ENCODE measurements at places on chromosomes 4 and X.

GRCh38 chr4:2389691-2390090 is 28.8 kb downstream of the ZFYVE28 start:
- no peak for DNase-seq

DNA sequence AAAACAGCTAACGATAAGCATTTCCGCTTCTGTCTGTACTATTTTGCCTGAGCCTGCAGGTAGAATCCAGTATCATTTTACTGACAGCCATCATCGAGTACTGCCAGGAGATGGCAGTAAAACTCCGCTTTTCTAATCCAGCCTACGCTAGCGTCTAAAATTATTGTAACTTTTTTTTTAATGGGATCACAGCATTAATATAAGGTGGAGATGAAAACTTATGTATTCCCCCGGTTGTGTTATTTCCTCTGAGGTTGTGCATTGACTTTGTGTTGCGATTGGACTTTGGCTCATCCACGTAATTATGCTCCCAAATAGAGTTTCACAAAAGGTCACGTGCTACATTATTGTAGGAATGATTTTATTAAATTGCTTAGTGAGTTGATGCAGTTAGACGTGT is 248.1 kb downstream of the C4orf33 start:
- no peak for DNase-seq

GRCh38 chr4:72987741-72988729 is 81.5 kb downstream of the COX18 start:
- DNase-seq = no peak

DNA sequence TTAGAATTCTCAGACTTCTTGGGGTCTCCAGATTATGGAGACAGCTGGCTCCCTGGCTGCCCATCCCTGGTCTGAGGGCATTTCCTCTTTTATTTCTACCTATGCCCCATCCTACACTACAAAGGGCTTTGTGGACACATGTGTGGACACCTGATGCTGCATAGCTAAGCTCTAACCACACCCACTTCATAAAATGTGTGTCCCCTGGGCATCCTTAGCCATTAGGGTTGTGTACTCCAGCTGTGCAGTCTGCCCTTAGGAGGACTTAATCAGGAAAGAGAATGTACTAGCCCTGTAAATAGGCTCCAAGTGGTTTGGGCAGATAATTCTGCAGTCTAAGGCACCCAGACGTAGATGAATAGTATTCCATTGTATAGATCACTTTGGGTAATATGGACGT is 47.0 kb downstream of the COQ2 start:
- DNase-seq = no peak

GRCh38 chr4:26076000-26076587 is 162.1 kb downstream of the SMIM20 start:
- no peak for DNase-seq

- no peak for DNase-seq
These were observed 12.8 kb downstream of the HERC3 start for GRCh38 chr4:88604978-88605678.

- DNase-seq = no peak
These were observed 2.4 kb downstream of the NELFA start for GRCh38 chr4:2006367-2006766.

- no peak for DNase-seq
These were observed 110.8 kb downstream of the MAPK10 start for GRCh38 chr4:86249074-86249473.

DNA sequence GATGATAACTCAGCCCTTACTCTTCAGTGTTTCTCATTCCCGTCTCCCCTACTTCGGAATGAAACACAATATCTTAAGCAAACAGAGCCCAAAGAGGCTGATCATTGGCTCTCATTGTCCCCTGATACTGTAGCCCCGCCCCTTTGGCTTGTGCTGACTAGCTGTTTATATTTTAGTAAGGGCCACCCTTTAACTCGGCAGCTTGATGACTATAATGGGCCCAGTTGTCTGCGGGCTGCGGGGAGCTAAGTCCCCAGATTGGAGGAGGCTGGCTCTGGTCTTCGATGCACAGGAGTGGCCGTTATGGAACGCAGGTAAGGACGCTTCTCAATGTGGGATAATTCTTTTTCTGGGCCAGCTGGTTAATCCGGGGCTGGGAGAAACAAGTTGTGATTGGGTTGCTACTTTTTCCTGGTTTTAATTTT is at the start of gene TRIM2:
TRIM2 (plus strand) TSS at position 197 of the 425 bp plus-strand sequence; CDS start at position 285, 88 bp downstream.
- no peak for DNase-seq

DNA sequence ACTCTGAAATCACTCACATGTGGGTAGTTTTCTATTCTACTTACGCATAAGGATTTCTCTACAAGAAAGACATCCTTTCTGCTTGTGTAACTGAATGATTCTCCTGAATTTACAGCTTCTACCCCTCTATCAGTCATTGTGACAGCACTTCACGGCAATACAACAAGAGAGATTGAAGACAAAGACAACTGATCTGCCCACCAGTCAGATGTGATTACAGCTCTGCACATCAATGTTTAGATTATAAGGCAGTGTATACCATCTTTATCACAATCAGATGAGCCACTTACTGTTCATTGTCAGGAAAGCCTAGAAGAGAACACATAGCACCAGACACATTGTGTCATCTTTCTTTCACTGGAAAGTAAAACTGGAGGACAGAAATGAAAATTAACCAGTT is 324.4 kb downstream of the CENPC start:
- DNase-seq = no peak

- DNase-seq = no peak
These were observed 704 bp upstream of the SEPSECS start for GRCh38 chr4:25160714-25161592.

DNA sequence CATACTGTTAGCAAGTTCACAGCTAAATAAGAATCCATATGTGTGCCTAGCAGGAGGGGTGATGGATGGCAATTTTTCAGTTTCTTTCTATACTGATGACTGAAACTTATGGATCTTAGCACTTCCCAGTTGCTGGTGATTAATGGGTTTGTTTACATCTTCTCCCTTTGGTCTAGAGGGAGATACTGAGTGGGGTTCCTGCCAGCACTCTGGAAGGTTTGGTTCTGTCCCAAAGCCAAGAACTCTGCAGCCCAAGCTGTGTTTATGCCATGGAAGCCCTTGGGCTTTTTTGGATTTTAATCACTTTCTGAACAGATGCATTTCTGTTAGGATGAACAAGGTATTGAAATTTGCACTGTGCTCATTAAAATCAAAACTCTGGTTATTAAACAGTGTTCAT is 43.5 kb downstream of the DDIT4L start:
- no peak for DNase-seq

GRCh38 chrX:154734061-154734781 is 16.7 kb downstream of the GAB3 start:
- no peak for DNase-seq

- DNase-seq = no peak
These were observed 220.3 kb downstream of the KCTD8 start for GRCh38 chr4:44228326-44228725.

- DNase-seq = no peak
These were observed 412.1 kb downstream of the ADAM29 start for GRCh38 chr4:175330236-175330635.

GRCh38 chr4:7185487-7186030 is 6.8 kb upstream of the SORCS2 start:
- DNase-seq = no peak

DNA sequence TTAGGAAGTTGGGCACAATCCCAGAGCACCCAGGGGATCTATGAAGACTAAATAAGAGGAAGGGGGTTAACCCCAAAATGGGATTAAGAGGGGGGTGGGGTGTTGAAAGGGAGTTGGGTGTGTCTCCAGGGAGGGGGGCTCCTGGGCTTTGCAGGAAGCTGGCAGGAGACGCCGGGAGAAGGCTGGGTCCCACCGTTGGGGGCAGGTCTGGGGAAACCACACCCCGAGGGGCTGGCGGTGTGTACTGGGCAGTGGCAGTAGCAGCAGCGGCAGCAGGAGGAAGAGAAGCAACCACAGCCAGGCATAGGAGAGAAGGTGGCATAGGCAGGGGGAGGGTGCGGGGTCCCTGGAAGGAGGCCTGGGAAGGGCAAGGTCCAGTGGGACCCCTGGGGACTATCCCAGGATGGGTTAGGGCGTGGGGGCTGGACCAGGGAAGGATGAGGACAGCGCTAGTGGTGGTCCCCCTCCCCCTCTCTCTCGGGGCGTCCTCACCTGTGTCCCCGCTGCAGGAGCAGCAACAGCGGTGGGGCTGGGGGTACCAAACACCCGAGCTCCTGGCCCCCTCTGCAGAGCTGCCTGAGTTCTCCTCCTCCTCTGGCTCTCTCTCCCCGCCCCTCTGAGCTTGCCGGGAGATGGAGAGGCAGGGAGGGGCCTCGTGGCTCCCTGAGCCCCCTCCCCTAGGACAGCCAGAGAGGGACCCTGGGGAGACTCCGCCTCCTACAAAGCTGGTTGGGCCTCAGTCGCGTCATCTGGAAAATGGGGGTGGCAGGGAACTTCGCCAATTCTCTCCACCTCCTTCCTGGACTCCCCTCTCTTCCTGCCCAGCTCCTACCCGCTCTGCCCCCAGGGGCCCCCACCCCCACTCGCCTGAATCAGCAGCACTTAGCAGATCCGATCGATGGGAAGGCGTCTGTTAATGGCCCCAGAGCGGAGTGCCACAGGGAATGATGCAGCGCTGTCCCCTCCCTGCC is at the start of gene KCND1:
KCND1 (minus strand) TSS at position 596 of the 971 bp plus-strand sequence. CDS start 1,573 bp downstream, outside the sequence.
- no peak for DNase-seq

DNA sequence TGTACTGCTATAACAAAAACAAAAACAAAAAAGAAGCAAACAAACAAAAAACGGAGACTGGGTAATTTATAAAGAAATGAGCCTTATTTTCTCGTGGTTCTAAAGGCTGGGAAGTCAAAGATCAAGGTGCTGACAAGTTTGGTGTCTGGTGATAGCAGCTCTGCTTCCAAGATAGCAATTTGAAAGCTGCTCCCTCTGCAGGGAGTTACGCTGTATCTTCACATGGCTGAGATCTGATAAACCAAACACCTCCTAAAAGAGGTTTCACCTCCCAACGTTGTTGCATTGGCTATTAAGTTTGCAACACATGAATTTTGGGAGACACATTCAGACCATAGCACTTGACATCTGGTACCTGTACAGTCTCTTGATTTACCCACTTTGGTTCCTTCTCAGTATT is 854.2 kb downstream of the CENPC start:
- no peak for DNase-seq

- no peak for DNase-seq
These were observed 11.3 kb downstream of the PNCK start for GRCh38 chrX:153662266-153662665.

DNA sequence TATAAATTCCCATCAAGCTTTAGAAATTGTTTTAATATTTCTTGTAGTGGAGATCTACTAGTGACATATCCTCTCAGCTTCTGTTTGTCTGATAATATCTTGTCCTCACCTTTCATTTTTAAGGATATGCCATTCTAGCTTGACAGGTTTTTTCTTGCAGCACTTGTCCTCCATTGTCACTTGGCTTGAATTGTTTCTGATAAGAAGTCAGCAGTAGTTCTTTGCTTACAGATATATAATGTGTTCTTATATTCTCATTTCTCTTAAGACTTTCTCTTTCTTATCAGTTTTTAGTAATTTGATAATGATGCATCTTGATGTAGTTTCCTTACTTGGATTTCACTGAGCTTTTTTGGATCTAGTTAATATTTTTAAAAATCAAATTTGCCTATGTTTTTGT is 120.6 kb upstream of the NUDT6 start:
- DNase-seq = no peak

- no peak for DNase-seq
These were observed 10.1 kb upstream of the SAP30 start for GRCh38 chr4:173360587-173361221.

GRCh38 chrX:19063030-19063429 is 59.2 kb downstream of the ADGRG2 start:
- no peak for DNase-seq

- no peak for DNase-seq
These were observed 386.6 kb upstream of the CPEB2 start for GRCh38 chr4:14615671-14616070.

- DNase-seq = no peak
These were observed 117.3 kb downstream of the KLHL8 start for GRCh38 chr4:87103086-87103485.

DNA sequence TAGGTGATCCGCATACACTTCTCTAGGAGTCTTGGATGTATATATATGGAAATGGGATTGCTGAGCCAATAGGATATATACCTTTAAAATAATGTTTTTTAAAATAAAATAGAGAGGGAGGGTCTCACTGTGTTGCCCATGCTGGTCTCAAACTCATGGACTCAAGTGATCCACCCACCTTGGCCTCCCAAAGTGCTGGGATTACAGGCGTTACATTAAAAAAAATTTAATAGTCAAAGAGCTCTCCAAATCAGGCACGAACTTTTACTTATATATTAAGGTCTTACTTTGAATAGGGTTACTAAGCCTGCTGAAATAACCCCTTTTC is 109.0 kb downstream of the GNL3L start:
- DNase-seq = no peak

GRCh38 chr4:47915378-47915777 is 995 bp upstream of the NFXL1 start:
- DNase-seq = no peak

DNA sequence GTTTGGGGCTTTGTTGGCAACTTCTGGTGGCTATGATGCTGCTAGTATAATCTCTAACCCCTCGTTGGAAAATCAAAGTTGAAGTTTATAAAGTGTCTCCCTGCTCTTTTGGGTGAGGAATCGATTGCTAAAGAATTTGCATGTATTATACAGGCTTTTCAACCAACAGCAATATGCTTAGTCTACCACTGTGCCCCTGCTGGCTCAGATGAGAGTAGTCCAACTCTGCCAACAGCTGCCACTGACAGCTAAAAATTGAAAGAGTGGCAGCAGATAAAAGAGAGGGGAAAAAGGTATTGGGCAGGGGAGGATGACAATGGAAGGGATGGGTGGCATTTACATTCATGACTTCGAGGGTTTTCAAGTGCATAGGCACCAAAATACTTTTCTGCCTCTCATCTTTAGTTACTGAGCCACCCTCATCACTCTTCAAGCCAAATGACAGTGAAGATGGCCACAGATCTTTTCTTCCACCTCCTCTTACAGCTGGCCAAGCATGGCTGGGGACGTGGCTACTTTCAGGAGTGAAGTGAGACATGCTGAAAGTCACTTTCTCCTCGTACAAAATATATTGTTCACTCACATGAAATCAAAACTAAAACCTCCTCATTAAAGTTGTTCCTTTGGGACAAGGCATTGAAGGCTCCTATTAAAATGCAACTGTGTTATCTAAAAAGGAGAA is 2.7 kb upstream of the GRIA3 start:
- no peak for DNase-seq

- no peak for DNase-seq
These were observed 75.8 kb downstream of the RS1 start for GRCh38 chrX:18596096-18596495.

GRCh38 chrX:32894679-32895078 is 316.7 kb downstream of the DMD start:
- DNase-seq = no peak

GRCh38 chrX:50747471-50747900 is 66.5 kb downstream of the SHROOM4 start:
- peak; percentile 7 for DNase-seq

GRCh38 chrX:113818346-113818745 is 765.5 kb upstream of the HTR2C start:
- no peak for DNase-seq

- DNase-seq = no peak
These were observed 3.8 kb downstream of the MSN start for GRCh38 chrX:65671286-65671685.

Measured in HS-27A (cell line).